ENCODE measurements at places on chromosomes 5 and 9.

DNA sequence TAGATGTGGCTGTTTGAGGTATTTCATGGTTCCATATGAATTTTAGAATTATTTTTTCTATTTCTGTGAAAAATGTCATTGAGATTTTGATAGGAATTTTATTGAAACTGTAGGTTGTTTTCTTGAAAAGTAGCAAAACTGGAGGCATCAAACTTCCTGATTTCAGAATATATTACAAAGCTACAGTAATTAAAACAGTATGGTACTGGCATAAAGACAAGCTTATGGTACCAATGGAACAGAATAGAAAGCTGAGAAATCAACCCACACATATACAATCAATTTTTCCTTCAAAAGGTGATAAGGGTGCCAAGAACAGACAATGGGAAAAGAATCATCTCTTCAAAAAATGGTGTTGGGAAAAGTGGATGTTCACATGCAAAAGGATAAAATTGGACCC is 197.7 kb upstream of the DAP start:
- no peak for DNase-seq

GRCh38 chr5:3429962-3430361 is 165.7 kb upstream of the IRX1 start:
- no peak for DNase-seq

- peak; percentile 90 for DNase-seq
Observed at GRCh38 chr5:66666778-66667177, 70.6 kb downstream of the MAST4 start.

- peak; percentile 83 for DNase-seq
Observed at GRCh38 chr5:113513384-113514288, at the start of gene YTHDC2. TSS of gene YTHDC2 (plus strand) at chr5:113513694. CDS start at chr5:113513896, 202 bp downstream.

GRCh38 chr9:136769710-136770191 is 5.4 kb upstream of the LCN15 start:
- no peak for DNase-seq

Data from COR-L47 (cell line).